Osteoblast (primary cell): ENCODE measurements at places on chromosomes 7 and 10. TPM values are rescaled to one million over a fixed set of nuclear protein-coding genes. Genes with fewer than 3 reads are reported as not detected.

Gene PRF1
- total RNA-seq = not detected in 2 replicates

Gene EPHB4
- 41.8 and 47.0 TPM in 2 replicates for total RNA-seq

Gene GIMAP5
- not detected in 2 replicates for total RNA-seq

Gene RADIL
- 0.29 and 1.1 TPM in 2 replicates for total RNA-seq

Gene PPP1R3A
- total RNA-seq = not detected in 2 replicates

Gene CPA1
- total RNA-seq = 1.1 TPM in 1 of 2 replicates, not detected in the other

Gene FGFBP3
- 0.72 and 1.2 TPM in 2 replicates for total RNA-seq

- DNase-seq = peak; percentile 90
- no peaks in the 10 kb centered on the region for H3K27me3 ChIP-seq
- H3K4me3 ChIP-seq = peak overlapping the region; percentile 91
- peaks cover 16% of the 10 kb centered on the region for H3K4me1 ChIP-seq
- no peaks in the 10 kb centered on the region for H3K36me3 ChIP-seq
Observed at GRCh38 chr7:158828133-158829020, 932 bp downstream of the ESYT2 start.

GRCh38 chr10:59012839-59013238, 163.6 kb upstream of the PHYHIPL start:
- peaks cover 2% of the 10 kb centered on the region for H3K27me3 ChIP-seq
- no peak overlapping the region for H3K27ac ChIP-seq
- H3K4me3 ChIP-seq = no peak overlapping the region
- DNase-seq = no peak
- H3K36me3 ChIP-seq = no peaks in the 10 kb centered on the region

DNA sequence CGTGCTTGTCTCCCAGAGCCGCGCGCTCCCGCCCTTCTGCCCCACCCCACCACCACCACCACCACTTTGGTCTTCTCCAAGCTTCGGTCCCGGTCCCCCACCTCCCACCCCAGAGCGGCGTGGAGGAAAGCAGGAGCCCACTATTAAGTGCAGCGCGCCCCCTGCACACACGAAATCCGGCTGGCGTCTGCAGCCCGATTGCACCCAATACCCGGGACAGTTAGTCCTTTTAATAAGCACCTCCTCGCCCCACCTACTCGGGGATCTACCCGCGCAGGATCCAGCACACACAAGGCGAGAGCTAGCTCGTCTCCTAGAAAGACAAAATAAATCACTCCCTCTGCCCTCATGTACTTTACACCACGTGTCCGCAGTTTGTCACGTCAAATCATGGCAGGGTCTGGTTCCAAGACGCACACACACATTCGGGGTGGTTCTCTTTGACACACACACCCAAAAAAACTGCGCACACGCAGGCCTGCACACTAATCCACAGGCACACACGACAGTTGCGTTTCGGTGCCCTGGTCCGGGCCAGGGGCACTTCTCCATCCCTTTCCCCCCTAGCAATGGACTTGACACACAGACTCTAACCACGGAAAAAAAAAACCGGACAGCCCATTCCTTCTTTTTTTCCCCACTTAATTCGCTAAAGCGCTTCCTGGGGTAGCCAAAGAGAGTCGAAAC, 1.6 kb downstream of the SFMBT2 start:
- no peak overlapping the region for H3K4me3 ChIP-seq
- DNase-seq = peak; percentile 78
- H3K27ac ChIP-seq = no peak overlapping the region
- H3K36me3 ChIP-seq = no peaks in the 10 kb centered on the region
- H3K4me1 ChIP-seq = no peaks in the 10 kb centered on the region
- peaks cover 42% of the 10 kb centered on the region for H3K27me3 ChIP-seq

DNA sequence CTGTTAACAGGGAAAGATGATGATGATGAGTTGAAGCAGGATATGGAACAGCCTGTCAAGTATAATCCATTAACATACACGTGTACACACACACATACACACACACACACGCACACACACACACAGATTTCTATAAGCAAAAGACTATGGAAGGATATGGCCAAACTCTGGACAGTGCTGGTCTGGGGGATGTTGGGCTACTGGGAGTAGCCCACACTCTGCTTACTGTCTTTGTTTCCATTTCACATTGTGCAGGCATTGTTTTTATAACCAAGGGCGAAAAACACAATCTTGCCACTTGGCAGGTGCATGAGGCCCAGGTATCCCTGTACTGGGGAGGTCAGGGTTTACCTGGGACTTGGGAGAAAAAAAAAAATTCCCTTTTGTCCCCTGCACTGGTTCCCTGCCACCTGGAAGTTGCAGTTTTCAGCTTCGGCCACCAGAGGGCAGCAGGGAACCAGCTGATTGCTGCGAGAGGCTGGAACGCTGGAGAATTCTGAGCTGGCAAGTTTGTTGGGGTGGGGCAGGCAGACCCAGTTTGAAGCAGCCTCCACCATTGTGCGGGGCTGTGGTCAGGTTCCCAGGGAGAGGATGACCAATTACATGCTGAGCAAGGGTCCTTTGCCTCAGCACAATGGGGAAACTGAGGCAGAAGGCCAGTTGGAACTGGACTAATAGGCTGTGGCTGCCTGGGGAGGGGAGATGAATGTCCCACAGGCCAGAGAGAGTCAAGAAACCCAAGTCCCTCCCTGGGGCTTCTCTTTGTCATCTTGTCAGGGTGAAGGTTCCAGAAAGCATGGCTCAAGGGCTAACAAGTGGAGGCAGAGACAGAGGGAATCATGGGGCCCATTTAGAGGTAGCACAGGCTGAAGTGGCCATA, 27.3 kb downstream of the PPIF start:
- H3K4me1 ChIP-seq = peaks cover 29% of the 10 kb centered on the region
- H3K27ac ChIP-seq = peak overlapping the region; percentile 63
- no peaks in the 10 kb centered on the region for H3K36me3 ChIP-seq
- peak; percentile 93 for DNase-seq
- H3K4me3 ChIP-seq = no peak overlapping the region

DNA sequence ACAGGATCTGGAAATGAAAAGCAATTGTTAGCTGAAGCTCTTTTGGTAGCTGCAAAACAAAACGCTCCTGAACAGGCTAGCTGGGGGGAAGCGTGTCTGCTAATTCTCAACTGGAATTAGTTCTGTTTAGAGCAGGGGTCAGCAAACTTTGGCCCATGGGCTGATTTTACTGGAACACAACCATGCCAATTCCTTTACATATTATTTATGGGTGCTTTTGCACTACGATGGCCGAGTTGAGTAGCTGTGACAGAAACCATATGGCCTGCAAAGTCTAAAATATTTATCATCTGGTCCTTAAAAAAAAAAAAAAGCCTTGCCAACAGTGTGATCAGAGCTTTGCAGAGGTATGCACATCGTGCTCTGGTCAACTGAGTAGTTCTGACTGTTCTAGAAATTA, 108.4 kb upstream of the PDLIM1 start:
- H3K27ac ChIP-seq = no peak overlapping the region
- H3K4me1 ChIP-seq = no peaks in the 10 kb centered on the region
- no peaks in the 10 kb centered on the region for H3K36me3 ChIP-seq
- DNase-seq = no peak

DNA sequence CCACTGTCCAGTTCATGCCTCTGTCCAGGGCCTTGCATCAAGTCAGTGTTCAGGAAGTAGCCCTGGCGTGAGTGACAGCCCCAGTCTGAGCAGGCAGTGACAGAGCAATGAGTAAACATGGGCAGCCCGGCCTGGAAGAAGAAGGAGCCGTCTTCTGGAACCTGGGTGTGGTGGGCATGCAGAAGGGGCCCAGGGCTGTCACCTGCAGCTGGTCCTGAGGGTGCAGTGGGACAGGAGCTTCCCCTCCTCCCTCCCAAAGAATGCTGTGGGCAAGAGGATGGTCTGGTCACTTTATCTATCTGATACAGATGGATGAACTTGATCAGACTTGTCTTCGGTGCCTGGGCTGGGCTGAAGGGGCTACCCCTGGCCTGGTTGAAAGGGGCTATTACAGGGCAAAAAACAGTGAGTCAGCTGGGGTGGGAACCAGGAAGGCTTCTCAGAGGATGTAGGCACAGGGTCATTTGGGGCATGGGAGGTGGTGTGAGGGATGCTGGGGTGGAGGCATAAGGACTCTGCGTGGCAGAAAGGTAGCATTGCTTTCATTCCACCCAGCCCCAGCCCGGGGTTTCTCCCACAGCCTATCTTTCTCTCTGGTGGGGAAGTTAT, 42.7 kb upstream of the PPIF start:
- H3K36me3 ChIP-seq = peaks cover 90% of the 10 kb centered on the region
- peak; percentile 72 for DNase-seq
- H3K4me3 ChIP-seq = no peak overlapping the region
- no peak overlapping the region for H3K27ac ChIP-seq
- no peaks in the 10 kb centered on the region for H3K27me3 ChIP-seq

- DNase-seq = no peak
- H3K4me3 ChIP-seq = no peak overlapping the region
- H3K27me3 ChIP-seq = no peaks in the 10 kb centered on the region
Observed at GRCh38 chr10:75851580-75852345, 420.3 kb downstream of the LRMDA start.

- no peak overlapping the region for H3K27ac ChIP-seq
- H3K4me3 ChIP-seq = no peak overlapping the region
- H3K27me3 ChIP-seq = no peaks in the 10 kb centered on the region
- H3K4me1 ChIP-seq = no peaks in the 10 kb centered on the region
- H3K36me3 ChIP-seq = no peaks in the 10 kb centered on the region
Observed at GRCh38 chr10:47092831-47093230, 181.6 kb downstream of the PTPN20 start.

DNA sequence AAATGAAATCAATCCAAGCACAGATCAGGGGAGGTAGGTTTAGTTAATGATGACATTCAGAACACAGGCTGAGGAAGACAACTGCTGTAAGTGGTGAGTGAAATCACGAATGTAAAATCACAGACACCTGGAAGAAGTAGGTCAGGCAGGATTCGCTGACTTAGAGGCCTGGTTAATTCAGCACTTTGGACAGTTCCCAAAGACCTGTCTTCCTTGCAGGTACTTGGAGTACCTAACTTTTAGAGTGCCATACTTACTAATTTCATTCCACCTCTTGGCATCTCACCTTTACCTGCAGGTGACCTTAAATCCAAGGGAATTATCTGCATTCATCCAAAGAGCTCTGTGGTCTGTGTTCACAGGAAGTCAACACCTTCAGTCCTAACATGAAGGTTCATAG, 822.3 kb downstream of the PHTF2 start:
- H3K4me1 ChIP-seq = no peaks in the 10 kb centered on the region
- H3K36me3 ChIP-seq = no peaks in the 10 kb centered on the region
- DNase-seq = no peak
- no peak overlapping the region for H3K27ac ChIP-seq
- no peaks in the 10 kb centered on the region for H3K27me3 ChIP-seq

DNA sequence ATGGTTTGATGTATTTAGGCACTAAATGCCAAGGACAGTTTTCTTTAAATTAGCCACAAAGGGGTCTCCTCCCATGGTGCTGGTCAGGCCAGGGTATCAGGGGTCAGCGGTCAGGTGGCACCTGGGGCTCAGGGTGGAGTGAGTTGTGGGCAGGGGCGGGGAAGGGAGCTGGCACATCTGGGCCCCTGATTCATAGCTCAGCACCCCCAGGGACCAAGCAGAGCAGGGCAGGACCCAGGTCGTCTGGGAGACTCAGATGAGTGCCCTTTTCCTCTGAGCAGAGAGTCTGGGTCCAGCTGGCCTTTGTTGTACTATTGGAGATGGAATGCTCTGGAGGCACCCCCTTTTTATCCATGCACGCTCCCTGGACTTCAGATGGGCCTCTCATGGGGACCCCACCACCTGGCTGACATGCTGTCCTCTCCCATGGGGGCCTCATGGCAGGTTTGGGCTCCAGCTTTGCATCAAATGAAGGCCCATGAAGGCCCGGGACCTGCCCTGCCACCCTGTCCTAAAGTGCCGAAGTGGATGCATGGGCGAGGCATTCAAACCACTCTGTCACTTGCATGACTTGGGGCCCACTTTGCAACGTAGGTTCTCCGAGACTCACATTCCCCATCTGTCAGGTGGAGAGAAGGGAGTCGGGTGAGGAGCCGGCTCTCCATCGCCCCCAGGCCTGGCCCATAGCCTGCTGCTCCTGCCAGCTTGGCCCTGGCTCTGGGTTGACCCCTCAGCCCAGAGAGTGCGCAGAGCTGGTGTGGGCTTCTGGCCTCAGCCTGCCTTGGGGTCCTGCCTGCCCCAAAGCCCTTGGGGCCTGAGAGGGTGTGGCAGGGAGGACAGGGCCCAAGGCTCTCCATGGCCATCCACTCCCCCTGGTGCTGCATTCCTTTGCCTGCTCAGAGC, 66.4 kb downstream of the RAMP3 start:
- peaks cover 11% of the 10 kb centered on the region for H3K27me3 ChIP-seq
- no peak overlapping the region for H3K27ac ChIP-seq
- no peaks in the 10 kb centered on the region for H3K36me3 ChIP-seq
- H3K4me3 ChIP-seq = no peak overlapping the region
- no peaks in the 10 kb centered on the region for H3K4me1 ChIP-seq

DNA sequence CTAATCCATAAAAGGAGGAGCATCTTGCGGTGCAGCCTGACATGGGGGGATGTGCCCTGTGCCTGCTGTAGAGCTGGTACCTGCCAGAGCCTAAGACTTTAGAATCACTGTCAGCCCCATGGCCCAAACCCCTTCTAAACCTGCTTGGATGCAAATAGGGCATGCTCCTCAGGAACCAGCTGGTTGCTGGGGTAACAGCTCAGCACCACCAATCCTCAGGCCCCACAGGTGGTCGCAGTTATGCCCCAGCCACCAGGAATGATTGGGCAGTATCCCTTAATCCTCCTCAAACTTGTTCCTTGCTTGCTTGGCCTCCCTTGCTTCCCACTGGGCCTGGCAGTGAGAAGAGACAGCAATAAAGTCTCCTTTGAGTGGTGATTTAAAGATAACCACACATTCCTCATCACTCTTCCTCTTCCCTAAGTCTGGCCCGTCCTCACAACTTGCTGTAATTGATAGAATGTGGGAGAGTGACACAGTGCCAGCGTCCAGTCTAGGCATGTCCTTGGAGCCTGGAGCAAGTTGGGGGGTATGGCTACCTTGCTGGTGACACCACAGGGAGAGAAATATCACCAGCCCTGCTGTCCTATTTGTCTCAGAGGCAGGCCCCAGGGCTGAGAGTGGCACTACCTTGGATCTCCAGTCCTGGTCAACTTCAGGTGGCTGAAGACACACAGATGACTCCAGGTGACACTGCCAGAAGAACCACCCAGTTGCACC, 43.0 kb downstream of the VSTM4 start:
- no peaks in the 10 kb centered on the region for H3K36me3 ChIP-seq
- no peaks in the 10 kb centered on the region for H3K27me3 ChIP-seq

DNA sequence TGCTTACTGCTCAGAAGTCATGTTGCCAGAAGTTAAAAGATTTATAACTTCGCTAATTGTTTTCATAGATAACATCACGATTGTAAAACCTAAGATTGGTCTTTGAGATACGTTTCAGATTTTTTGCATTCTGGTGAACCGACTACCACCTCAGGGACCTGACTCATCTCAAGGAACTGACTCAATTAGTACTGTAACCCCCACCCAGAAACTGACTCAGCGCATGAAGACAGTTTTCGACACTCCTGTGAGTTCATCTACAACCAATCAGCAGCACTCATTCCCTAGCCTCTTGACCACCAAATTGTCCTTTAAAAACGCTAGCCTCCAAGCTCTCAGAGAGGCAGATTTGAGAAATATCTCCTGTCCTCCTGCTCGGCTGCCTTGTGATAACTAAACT, 72.3 kb downstream of the ELMO1 start:
- H3K4me1 ChIP-seq = no peaks in the 10 kb centered on the region
- H3K27ac ChIP-seq = no peak overlapping the region
- no peaks in the 10 kb centered on the region for H3K36me3 ChIP-seq
- no peaks in the 10 kb centered on the region for H3K27me3 ChIP-seq
- no peak for DNase-seq
